ENCODE measurements at places on chromosomes 2 and 18.

- no peak for DNase-seq
Observed at GRCh38 chr2:19796035-19796695, 105.6 kb downstream of the TTC32 start.

DNA sequence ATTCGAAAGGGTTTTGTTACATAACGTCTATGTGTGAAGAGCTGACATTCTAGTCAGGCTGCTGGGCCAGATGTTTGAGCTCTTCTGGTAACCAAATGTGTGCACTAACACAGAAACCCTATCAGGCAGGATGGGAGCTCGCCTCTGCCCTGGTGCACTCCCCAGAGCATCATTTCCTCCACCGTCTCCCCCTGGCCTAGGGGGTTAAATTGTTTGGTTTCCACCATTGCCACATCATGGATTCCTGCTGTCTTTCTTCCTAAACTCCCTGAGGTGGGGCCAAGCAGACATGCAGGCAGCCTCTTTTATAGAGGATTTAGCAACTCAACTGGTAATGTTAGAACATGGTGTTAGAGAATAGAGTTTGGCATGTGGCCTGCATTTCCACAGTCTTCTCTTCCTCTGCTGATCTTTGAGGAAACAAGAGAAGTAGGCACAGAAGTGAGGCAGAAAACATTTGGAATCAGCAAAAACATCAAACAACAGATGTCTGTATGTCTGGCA, 87.3 kb downstream of the ANTXR1 start:
- no peak for DNase-seq

DNA sequence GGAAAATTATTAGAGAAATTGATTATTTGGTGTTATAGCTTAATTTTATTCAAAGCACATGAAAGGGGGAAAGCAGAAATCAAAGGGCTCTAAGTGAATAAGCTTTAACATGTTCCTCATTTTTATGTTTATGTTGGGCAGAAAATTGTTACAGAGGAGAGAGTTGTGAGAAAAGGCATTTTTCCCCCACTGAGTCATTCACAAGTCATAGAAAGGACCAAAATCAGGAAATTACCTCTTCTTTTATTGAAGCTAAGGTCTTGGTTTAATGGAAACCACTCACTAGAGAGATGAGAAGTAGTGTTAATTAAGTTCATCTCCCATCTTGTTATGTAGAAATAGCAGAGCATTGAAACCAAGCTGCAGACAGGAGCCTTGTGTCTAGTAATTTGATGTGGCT, 175.3 kb upstream of the THUMPD2 start:
- DNase-seq = no peak

DNA sequence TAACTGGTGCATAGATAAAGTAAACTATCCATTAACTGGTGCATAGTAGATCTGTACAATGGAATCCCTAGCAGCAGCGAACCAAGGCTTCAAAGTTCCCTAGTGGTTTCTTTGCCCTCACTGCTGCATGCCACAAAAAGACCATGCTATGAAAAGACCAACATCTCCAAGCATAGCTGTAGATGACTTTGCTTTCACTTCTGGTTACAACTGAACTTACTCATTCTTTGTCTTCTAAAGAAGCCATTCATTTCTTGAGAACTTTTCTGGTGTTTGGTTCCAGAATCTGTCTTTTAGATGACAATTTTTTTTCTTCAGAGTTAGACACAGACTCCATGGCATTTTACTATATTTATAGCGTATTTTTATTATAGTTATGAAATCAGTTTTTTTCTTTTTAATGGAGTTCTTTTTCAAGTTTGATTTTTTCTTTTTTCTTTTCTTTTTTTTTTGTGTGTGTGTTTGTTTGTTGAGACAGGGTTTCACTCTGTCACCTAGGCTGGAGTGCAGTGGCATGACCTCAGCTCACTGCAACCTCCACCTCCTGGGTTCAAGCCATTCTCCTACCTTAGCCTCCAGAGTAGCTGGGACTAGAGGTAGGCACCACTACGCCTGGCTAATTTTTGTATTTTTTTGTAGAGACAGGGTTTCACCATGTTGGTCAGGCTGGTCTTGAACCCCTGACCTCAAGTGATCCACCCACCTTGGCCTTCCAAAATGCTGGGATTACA, 63.6 kb downstream of the SLC35F5 start:
- DNase-seq = no peak

- DNase-seq = no peak
Observed at GRCh38 chr2:18408638-18409037, 151.8 kb downstream of the RDH14 start.

DNA sequence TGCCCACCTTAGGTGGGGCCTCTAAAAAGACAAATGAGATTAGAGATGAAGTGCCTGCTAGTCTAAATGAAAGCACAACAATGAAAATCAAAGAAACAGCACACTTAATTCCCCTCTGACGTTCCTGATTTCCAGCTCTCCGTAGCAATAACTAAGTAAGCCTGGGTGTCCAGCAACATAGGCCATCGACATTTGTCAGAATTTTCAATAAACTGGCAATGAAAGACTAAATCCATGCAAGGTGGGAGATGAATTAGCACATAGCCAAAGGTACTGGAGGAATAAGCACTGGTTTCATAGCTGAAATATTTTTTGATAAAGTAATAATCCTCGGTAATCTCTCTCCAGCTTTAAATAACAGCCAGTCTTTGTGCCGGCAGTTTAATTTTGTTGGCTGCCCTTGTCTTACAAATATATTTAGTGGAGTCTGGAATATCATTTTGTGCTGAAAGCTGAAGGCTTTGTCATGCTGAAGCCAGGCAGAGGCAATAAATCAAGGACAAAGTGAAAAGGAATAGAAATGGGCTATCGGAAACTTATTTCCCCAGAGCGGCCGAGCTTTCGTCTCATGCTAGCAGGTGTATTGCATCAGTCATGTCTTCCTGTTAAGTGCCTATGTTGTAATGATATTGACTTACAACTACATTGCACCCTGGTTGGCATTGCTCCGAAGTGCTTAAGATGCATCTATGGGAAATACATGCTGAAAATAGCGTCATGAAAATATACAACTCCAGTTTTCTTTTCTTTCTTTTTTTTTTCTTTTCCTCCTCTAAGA, 790.1 kb downstream of the CNTNAP5 start:
- no peak for DNase-seq

DNA sequence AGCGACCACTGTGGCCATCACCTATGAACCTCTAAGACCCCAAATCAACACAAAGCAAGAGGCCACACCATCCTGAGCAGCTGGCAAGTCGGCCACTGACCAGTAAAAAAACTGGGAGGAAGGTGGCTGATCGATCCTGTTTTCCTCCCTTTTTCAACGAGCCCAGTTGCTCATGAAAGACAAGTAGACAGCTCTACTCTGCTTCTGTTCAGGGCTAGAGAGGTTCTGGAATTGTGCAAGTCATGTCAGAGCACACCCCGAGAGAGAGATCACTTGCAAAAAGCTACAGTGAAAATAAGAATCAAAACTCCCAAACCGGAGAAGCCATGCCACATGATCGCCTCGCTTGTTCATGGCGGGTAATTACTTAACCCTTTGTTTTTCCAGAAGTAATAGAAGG, 34.6 kb downstream of the ZNF516 start:
- peak; percentile 46 for DNase-seq

- peak; percentile 60 for DNase-seq
Observed at GRCh38 chr2:2875296-2875695, 502.3 kb downstream of the EIPR1 start.

DNA sequence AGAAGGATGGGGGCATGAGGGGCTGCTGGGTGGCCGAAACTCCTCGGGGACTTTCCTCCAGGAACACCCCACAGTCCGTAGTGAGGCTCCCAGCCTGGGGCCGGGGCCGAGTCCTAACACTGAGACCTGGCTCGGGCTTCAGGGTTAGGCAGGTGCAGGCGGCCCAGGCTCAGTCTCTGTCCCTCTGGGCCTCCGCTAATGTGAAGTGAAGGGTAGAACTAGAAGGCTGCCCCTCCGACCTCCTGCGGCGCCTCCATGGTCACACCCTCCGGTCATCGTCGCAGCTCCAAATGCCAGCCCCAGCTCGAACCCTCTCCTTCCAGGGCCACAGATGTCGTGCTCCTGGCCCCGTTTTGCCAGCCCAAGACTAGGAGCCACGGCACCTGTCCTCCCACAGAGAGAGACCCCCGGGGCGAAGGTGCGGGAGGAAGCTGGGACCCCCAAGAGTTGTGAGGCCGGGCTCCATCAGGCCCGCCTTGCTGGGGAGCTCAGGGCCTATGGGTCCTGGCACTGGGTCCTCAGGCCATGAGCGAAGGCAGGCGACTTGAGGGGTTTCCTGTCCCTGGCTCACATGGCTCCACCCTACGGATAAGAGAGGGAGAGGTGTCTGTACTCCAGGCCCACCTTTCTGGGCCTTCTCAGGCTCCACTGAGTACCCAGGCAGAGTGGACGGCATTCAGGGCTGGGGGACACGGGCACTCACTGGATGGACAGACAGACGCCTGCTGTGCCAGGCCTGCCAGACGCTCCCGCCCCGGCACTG, 797 bp downstream of the ANO7 start:
- DNase-seq = no peak

DNA sequence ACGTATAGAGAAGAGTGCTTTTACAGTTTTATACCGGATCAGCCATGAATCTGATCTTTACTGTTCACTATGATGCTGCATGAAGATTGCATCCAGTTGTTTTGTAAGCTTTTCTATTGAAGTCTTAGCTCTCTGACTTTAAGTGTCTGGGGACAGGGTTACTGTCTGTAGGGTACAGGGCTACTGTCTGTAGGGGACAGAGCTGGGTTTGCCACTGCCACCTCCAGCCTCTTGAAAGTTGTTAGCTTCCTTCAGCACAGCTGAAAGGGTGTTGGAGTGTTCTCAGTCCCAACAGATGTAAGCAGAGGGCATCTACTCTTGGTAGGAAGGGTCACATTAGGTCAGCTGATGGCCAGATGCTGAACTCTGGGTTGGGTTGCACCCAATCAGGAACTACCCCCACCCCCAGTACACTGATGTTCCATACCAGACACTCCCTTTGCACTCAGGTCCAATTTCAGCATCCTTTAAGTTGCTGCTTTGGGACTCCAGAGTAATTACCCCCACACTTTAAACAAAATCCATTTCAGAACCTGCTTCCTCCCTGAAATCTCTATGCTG, 58.0 kb downstream of the MYL12B start:
- DNase-seq = no peak

- DNase-seq = no peak
Observed at GRCh38 chr2:106257135-106257534, 63.0 kb upstream of the UXS1 start.

DNA sequence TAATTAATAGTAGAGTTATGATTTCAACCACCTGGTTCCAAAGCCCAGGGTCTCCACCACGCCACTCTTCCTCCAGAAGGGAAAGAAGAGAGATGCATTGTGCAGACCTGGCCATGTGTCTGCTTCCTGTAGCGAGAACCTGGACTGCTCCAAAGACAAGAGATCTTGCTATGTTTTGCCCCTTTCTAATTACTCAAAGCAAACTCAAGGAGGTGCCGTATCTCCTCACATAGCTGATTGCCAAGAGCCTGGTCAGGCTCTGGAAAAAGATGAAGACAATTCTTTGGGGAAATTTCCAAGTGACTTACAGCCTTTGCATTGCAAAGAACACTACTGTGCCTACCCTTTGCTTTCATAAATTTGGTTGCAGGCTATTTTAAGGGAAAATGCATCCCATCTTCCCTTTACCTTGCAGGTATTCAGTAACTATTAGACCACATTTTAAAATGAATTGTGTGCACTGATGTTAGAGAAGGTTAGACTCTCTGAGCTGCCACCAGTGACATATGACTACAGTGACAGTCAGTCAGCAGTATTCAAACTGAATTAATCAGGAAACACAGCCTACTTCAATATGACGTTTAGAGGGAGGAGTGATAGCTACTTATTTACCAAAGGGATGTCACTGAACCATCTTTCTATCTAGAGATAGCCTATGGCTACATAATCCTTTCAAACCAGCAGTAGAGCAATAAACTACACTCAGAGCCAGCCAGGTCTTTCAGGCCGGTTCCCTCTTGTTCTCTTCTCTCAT, 842.1 kb upstream of the FANCL start:
- DNase-seq = no peak

DNA sequence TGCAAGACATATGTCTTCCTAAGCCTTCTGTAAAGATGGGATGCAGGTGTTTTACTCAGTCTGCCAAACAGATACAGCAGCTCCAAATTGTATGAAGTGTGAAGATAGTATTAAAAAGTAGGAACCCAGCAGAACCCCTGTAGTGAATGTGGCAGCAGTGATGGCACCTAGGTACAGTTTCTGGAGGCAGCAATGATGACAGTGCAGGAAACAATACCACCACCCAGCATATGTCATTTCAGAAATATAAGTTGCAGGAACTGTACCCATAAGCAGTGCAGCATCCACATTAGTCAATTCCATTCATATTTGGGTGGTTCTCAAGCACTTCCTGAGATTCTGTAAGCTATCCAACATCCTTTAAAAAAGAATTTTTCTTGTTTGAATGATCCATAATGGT, 46.7 kb upstream of the ATP5MC3 start:
- DNase-seq = no peak

Data from coronary artery (tissue), 2 donors.